ENCODE measurements at places on chromosomes 6 and 20.

DNA sequence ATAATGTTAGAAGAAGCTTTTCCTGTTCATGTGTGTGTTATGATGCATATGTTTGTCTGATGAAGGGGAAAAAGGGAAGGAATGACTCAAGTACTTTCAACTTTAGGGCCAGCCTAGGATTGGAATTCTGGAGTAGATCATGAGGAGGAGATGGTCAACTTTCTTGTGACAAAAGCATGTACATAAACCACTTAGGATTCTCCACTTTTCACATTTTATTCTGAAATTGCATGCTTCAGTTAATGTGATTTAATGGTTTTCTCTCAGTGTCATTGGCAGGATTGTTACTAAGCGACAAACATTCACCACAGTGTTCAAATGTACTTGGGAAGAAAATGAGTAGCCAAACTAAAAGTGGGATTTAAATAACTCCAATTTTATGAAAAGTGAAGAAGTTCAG is 80.1 kb downstream of the UTRN start:
- no peak for DNase-seq

GRCh38 chr6:26336355-26337198 is 28.4 kb upstream of the BTN3A2 start:
- no peak for DNase-seq

DNA sequence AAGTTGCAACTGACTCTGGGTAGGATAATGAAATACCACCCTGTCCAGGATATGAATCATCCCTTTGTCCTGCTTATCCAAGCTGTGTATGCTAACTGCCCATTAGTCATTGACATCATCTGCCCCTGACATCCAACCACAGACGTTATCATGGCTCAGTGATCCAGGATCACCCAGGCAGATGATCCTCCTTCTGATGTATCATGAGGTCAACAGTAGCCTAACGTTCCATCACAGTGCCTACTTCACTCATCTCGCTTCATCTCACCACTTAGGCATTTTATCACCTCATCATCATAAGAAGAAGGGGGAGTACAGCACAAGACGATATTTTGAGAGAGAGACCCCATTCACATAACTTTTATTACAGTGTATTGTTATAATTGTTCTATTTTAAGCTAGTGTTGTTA is 13.4 kb upstream of the BTN3A2 start:
- no peak for DNase-seq

GRCh38 chr6:77019081-77019480 is 444.2 kb downstream of the HTR1B start:
- no peak for DNase-seq

- DNase-seq: no peak
These were observed 677 bp downstream of the PXMP4 start for GRCh38 chr20:33719277-33719988.

DNA sequence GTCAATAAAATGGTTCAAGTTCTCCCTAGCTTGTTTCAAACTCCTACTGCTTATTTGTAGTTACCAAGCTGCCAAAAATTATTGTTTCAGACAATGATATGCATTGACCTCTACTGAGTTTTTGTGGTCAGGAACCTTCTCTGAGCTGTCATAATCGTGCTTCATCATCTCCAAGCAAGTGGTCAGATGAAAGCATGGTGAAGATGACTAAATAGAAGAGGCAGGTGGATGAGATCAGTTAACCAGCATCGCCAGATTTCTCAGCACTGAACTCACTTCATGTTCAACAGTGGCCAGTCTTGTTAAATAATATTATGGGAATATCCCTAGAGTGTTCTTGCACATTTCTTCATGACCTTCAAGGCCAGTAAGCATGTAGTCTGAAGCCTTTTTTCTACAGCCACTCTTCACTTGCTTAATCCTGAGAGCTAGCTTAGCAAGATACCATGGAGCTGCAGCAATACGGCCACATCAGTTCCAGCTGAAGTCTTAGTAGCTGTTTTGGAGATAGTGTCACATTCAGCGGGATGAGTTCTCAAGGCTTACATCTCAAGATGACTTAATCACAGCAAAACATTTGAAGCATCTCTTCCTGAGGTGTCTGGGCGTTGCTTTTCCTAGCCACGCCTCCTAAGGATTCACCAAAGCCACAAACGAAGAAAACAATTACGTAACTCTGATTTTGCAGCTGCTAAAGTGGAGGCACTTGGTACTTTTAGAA is 101.6 kb upstream of the TMEM30A start:
- DNase-seq: no peak

- no peak for DNase-seq
These were observed 24.4 kb upstream of the AFDN start for GRCh38 chr6:167802339-167802738.

- no peak for DNase-seq
These were observed 10.6 kb downstream of the NOL4L start for GRCh38 chr20:32574296-32575226.

DNA sequence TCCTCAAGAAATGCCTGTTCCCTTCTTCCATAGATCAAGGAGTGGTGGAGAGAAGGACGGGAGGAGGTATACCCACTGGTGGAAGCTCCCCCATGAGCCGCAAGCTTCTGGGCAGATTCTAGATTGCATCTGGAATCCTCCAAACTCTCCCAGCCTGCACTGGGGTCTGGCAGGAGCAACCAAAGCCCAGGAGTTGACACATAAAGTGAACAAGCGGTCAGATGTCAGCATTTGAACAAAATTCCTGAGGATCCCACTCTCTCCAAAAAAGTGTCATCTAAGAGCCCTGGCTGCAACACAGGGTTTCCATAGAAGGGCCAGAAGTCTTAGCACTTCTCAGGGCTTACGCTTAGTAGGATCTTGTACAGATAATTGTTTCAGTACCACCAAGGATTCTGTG is 88.2 kb downstream of the KCNB1 start:
- no peak for DNase-seq

GRCh38 chr20:37984018-37984785 is 49.1 kb downstream of the TTI1 start:
- DNase-seq: no peak

GRCh38 chr20:62282877-62283503 is 19.8 kb upstream of the ADRM1 start:
- no peak for DNase-seq

- DNase-seq: no peak
These were observed 17.9 kb downstream of the SOX4 start for GRCh38 chr6:21611485-21611884.

DNA sequence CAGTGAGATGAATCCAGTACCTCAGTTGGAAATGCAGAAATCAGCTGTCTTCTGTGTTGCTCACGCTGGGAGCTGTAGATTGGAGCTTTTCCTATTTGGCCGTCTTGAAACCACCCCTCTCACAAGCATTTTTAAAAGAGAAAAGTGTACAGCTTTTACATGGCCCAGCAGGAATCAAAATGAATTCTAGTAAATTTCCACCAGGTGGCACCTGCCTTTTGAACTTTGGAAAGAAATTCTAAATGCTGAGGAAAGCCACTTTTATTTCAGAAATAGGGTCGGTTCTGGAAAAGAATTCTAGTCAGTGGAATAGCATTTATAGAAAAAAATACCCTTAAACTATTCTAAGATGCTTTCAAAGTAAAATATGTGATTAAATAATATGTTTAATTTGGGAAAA is 647.8 kb downstream of the CD109 start:
- DNase-seq: no peak

DNA sequence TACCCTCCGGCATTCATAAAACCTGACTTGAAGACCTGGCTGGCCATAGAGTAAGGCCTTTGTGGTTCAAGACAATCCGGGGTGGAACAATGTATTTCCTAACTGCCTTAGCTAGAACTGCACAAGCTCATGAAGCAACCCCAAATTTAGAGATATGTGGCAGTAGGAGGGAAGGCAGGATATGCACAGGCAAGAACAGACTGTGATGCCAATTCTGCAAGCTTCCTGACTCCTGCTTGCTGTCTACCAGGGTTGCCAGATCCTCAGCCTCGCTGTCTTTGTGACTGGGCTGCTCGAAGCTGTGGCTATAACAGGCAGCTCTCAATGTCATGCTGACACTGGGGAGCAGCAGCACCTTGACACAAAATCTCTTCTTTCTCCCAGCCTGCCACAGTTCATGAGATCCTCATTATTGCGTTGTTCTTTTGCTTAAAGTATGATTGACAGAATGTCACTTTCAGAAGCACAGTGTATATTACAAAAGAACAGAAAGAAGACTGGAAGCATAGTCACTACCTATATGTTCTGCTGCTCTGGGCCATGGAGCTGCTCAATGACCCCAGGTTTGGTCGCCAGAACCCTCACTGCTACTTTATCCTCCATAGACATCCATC is 18.3 kb upstream of the SHLD1 start:
- no peak for DNase-seq

DNA sequence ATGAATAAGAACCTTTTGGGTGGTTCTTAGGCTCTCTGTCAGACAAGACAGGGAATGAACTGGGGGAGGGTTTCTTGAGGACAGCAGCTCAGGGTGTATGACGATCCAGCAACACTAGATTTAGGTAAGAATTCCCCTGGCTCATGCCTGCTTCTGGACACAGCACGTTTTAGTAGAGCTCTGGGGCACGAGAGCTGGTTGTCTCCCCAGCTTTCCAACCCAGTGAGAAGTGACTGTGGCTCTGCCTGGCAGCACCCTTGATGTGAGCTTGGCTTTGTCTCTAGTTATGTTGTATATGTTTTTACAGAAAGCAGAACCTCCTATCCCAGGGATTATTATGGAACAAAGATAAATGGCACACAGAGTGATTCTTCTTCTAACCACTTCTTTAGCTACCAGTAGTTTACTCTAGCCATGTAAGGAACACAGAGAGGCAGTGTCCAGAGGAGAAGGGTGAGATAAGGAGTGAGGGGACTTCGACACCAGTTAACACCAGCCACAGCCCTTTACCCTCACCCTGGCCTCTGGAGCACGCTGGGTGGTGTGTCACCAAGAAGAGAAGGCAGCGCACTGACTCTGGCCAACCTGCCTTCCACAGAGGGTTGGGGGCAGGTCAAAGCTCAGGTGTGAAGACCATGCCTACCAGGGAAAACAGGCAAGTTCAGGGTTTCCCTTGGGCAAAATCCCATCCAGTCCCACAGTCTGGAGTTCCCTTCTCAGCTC is 3.9 kb downstream of the APOBEC2 start:
- no peak for DNase-seq

- no peak for DNase-seq
These were observed 60.4 kb downstream of the HMGCLL1 start for GRCh38 chr6:55518529-55519060.

DNA sequence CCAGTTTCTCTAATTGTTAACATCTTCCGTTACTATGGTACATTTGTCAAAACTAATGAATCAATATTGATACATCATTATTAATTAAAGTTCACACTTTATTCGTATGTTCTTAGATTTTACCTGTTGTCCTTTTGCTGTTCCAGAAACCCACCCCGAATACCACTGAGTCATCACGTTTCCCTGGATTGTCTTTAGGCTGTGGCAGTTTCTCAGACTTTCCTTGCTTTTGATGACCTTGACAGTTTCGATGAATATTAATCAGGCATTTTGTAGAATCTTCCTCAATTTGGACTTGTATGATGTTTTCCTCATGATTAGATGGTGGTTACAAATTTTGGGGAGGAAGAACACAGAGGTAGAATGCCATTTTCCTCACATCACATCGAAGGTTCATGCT is 39.1 kb upstream of the AIG1 start:
- DNase-seq: no peak

- DNase-seq: no peak
These were observed 78.3 kb downstream of the TBX18 start for GRCh38 chr6:84685983-84686584.

DNA sequence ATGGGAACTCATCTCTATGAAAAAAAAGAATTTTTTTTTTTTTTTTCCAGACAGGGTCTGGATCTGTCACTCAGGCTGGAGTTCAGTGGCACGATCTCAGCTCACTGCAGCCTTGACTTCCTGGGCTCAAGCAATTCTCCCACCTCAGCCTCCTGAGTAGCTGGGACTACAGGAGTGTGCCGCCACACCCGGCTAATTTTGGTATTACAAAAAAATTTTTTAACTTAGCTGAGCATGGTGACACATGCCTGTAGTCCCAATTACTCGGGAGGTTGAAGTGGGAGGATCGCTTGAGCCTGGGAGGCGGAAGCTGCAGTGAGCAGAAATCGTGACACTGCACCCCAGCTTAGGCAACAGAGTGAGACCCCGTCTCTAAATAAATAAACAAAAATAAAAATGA is 7.5 kb downstream of the DEF6 start:
- DNase-seq: no peak

GRCh38 chr6:138972226-138972665 is 15.8 kb downstream of the REPS1 start:
- DNase-seq: no peak

- DNase-seq: no peak
These were observed 67.3 kb downstream of the ADTRP start for GRCh38 chr6:11711003-11711983.

DNA sequence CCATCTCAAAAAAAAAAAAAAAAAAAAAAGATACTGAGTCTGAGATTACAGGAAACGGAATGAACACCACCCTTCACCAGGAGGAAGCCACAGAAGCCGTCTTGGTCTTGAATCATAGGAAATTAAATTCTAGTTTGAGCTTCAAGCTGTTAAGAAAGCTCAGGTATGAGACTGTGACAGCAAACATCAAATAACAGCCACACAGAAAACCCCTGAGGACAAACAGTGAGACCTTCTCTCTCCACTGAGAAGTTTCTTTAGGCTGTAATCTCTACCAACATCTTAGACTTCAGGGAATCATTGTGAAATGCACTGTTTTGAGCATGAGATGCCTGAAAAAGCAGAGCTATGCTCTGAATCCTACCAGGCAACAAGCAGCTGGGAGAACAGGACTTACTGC is 30.8 kb downstream of the PDE10A start:
- no peak for DNase-seq

DNA sequence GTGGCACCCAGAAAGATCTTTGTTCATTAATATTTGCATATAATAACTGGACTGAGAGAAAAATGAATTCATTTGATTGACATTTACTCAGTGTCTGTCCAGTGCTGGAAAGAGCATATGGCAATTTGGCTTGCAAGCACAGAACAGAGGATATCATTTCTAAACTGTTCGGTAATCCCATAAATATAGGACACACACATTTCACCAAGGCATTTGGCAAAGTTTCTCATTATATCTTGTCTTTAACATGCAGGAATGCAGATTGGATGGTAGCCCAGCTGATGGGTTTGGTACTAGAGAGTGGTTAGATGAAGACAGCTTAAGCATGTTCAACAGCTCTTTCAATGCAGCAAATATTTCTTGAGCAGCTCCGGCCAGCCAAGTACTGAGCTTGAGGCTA is 259.2 kb downstream of the PRKN start:
- no peak for DNase-seq

GRCh38 chr20:59671661-59672471 is 67.5 kb downstream of the PHACTR3 start:
- DNase-seq: no peak
